ENCODE measurements at places on chromosomes 3 and 15. TPM values are rescaled to one million over a fixed set of nuclear protein-coding genes. Genes with fewer than 3 reads are reported as not detected.

DNA sequence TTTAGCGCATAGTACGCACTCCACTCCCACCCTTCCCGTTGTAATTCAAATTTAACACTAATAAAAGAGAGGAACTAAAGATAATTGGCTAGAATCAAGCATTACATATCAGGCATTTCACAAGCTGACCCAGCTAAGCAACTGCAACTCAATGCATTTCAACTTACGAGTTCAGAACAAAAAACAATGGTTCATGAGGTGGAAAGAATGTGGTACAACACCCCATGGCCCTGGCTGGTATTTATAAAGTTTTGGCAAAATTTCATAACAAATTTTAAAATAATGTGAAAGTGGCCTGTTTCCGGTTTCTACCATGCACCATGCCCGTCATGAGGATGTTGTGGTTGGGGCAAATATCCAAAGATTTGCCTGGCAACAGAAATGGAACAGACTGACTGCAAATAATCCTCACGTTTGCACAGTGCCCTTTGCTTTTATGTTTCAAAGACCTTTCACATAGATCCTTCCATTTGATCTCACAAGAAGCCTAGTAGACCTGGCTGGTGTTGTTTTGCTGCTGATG, 455.3 kb upstream of the NR2F2 start:
- H3K27ac ChIP-seq: no peak overlapping the region
- H3K27me3 ChIP-seq: no peaks in the 10 kb centered on the region
- no peak overlapping the region for H3K4me3 ChIP-seq
- no peaks in the 10 kb centered on the region for H3K36me3 ChIP-seq
- peaks cover 34% of the 10 kb centered on the region for H3K4me1 ChIP-seq
- peak; percentile 32 for DNase-seq

DNA sequence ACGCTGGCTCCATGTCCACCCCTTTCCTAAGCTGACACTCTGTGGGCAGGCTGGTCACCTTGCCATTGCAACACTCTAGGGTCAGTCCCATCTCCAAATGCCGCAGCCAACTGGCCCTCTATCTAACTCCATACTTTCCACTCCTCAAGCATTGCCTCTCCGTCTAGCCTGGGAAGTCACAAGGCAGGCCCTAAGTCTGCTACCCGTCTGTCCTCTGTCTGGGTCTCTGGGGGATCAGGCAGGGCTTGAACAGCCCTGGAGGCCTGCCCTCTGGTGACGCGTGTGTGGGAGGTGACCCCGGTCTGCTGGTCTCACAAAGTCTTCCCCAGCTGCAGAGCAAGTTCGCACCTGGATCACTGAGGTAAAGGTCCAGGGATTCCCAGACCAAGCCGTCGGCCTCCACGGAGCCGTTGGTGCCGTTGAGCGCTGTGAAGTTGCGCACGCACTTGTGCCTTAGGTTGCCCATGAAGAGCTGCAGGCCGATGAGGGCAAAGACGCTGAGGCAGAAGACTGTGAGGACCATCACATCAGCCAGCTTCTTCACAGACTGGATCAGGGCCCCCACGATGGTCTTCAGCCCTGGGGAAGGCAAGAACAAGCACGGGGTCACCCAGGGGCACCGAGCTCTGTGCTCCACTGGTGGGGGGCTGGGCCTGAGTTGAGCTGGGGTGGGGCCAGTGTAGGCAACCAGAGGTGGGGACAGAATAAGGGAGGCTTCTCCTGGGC, 39.9 kb downstream of the SCN5A start:
- H3K36me3 ChIP-seq: no peaks in the 10 kb centered on the region
- no peaks in the 10 kb centered on the region for H3K27me3 ChIP-seq
- no peak overlapping the region for H3K27ac ChIP-seq
- DNase-seq: no peak
- H3K4me3 ChIP-seq: no peak overlapping the region

DNA sequence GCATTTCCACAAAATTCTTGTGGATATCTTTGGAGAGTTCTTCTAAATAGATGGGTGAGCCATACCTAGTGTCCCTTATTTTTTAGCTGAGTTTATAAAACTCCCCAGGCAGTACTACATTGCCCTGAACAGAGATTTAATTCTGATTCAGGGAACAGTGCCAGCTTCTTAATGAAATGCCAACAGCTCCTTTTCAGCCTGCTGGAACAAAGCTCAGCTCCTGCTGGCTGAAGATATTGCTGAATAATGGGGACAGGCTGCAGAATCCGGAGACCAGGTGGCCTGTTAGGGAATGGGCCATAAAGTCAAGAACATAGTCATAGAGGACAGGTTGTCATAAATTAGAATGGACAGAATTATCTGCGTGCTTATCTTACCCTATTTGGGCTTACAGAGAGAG, 8.9 kb downstream of the HGD start:
- peaks cover 5% of the 10 kb centered on the region for H3K36me3 ChIP-seq
- DNase-seq: no peak
- H3K4me1 ChIP-seq: no peaks in the 10 kb centered on the region
- H3K27me3 ChIP-seq: no peaks in the 10 kb centered on the region
- H3K27ac ChIP-seq: no peak overlapping the region

DNA sequence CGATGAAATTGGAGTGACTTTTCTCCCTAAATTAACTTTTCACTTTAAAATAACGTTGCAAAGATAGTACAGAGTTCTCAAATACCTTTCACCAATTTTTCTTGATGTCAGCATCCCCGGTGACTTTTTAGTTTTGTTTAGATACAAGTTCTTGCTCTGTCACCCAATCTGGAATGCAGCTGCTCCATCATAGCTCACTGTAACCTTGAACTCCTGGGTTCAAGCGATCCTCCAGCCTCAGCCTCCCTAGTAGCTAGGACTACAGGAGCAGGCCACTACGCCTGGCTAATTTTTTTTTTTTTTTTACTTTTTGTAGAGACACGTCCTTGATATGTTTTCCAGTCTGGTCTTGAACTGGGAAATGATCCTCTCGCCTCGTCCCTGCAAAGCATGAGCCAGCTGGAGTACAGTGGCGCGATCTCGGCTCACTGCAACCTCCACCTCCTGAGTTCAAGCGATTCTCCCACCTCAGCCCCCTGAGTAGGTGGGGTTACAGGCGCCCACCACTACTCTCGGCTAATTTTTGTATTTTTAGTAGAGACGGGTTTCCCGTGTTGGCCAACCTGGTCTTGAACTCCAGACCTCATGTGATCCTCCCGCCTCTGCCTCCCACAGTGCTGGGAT, 747 bp downstream of the NSUN3 start:
- DNase-seq: no peak
- peaks cover 38% of the 10 kb centered on the region for H3K36me3 ChIP-seq
- H3K27me3 ChIP-seq: no peaks in the 10 kb centered on the region
- H3K4me1 ChIP-seq: peaks cover 58% of the 10 kb centered on the region
- peak overlapping the region; percentile 95 for H3K4me3 ChIP-seq

DNA sequence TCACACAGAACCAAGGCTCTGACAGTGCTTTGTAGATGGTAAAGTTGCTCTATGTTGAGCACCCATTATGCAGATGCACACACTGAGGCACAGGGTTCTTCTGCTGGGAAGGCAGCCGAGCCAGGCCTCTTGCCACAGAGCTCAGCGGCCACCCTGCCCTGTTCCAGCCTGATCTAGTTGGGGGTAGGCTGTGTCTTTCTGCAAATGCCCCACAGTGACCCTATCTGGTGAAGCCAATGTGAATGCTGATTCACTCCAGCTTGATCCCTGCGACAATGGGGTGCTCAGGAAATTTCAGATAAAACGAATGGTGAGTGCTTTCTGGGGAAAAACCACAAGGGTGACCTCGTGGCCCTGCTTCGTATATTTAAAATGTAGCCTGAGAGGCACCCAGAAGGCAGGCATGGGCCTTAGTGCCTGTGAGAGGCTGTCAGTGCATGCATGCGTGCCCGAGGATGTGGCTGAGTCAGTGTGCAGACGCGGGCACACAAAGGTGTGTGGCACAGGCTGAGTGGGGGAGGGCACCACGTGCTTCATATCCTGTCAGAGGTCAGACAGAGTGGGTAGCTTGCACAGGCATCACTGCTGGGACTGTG, 85.7 kb downstream of the ATP2B2 start:
- H3K27me3 ChIP-seq: peaks cover 6% of the 10 kb centered on the region
- peaks cover 8% of the 10 kb centered on the region for H3K4me1 ChIP-seq
- no peaks in the 10 kb centered on the region for H3K36me3 ChIP-seq
- H3K4me3 ChIP-seq: no peak overlapping the region

GRCh38 chr15:100781061-100781960, 98.3 kb upstream of the ALDH1A3 start:
- no peaks in the 10 kb centered on the region for H3K36me3 ChIP-seq
- no peak overlapping the region for H3K4me3 ChIP-seq
- H3K27me3 ChIP-seq: peaks cover 2% of the 10 kb centered on the region
- H3K27ac ChIP-seq: no peak overlapping the region
- H3K4me1 ChIP-seq: no peaks in the 10 kb centered on the region

GRCh38 chr15:40893019-40893670, 1.1 kb upstream of the VPS18 start:
- H3K4me3 ChIP-seq: no peak overlapping the region
- H3K27me3 ChIP-seq: no peaks in the 10 kb centered on the region
- DNase-seq: no peak

DNA sequence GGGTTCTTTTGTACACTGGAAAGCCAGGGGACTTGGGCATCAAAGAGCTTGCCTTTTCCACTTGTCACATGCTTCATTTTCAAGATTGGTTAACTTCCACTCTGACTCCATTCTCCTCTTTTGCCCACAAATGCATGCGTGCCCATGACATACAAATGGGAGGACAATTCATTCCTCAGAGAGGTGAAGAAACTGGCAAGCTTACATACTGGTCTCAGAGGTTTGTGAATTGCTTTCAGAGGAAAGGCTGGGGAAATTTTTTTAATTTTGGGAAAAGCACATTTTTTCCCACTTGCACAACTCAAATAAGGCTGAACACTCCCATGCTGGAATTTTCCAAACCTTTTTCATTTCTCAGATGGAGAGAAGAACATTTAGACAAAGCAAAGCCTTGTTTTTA, 20.9 kb upstream of the AMOTL2 start:
- no peak overlapping the region for H3K4me3 ChIP-seq
- H3K4me1 ChIP-seq: no peaks in the 10 kb centered on the region
- DNase-seq: no peak
- H3K27me3 ChIP-seq: peaks cover 22% of the 10 kb centered on the region

GRCh38 chr3:111227216-111227615, 155.6 kb downstream of the NECTIN3 start:
- H3K36me3 ChIP-seq: peaks cover 1% of the 10 kb centered on the region
- DNase-seq: no peak
- H3K4me3 ChIP-seq: no peak overlapping the region
- H3K27ac ChIP-seq: no peak overlapping the region

- no peak overlapping the region for H3K4me3 ChIP-seq
- no peaks in the 10 kb centered on the region for H3K4me1 ChIP-seq
Observed at GRCh38 chr15:33985287-33985686, 17.0 kb downstream of the CHRM5 start.

GRCh38 chr3:113629584-113630421, 66.6 kb downstream of the USF3 start:
- H3K27ac ChIP-seq: peak overlapping the region; percentile 12
- H3K4me3 ChIP-seq: no peak overlapping the region
- peaks cover 6% of the 10 kb centered on the region for H3K36me3 ChIP-seq
- no peaks in the 10 kb centered on the region for H3K4me1 ChIP-seq

- H3K4me3 ChIP-seq: no peak overlapping the region
- H3K36me3 ChIP-seq: no peaks in the 10 kb centered on the region
- H3K27me3 ChIP-seq: no peaks in the 10 kb centered on the region
- no peaks in the 10 kb centered on the region for H3K4me1 ChIP-seq
Observed at GRCh38 chr15:63072023-63072650, 29.6 kb downstream of the TPM1 start.

DNA sequence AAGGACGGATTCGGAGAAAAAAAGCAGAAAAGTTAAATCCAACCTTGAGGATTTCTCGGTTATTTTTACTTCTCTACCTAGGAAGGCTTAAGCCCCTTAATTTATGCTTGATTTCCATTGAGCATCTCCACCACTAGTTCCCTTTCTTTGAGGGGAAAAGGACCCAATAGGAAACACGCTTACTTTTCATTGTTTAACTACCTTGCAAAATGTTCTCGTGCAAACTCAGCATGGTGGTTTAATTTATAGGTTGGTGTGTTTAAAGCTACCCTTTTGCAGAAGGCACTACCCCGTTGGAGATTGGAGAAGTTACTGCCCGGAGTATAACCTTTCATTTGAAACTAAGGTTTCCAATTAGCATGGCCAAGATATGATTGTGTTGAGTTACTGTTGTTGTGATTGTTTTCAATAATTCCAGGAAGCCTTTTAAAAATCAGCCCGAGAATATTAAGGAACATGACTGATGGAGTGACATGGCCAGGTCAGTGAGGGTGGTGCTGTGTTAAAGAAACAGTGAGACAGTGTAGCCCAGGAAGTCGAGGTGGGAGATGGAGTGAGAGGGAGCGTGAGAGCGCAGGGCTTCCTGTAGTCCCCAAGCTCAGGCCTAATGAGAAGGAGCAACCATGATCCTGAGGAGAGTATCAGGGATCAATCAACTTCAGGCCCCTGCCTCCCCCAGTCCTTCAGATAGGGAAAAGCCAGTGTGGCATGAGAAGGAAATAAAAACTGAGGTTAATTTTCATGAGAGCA, 76.6 kb downstream of the AQP9 start:
- H3K4me3 ChIP-seq: no peak overlapping the region
- H3K36me3 ChIP-seq: no peaks in the 10 kb centered on the region
- no peak for DNase-seq
- H3K27ac ChIP-seq: no peak overlapping the region
- no peaks in the 10 kb centered on the region for H3K4me1 ChIP-seq

DNA sequence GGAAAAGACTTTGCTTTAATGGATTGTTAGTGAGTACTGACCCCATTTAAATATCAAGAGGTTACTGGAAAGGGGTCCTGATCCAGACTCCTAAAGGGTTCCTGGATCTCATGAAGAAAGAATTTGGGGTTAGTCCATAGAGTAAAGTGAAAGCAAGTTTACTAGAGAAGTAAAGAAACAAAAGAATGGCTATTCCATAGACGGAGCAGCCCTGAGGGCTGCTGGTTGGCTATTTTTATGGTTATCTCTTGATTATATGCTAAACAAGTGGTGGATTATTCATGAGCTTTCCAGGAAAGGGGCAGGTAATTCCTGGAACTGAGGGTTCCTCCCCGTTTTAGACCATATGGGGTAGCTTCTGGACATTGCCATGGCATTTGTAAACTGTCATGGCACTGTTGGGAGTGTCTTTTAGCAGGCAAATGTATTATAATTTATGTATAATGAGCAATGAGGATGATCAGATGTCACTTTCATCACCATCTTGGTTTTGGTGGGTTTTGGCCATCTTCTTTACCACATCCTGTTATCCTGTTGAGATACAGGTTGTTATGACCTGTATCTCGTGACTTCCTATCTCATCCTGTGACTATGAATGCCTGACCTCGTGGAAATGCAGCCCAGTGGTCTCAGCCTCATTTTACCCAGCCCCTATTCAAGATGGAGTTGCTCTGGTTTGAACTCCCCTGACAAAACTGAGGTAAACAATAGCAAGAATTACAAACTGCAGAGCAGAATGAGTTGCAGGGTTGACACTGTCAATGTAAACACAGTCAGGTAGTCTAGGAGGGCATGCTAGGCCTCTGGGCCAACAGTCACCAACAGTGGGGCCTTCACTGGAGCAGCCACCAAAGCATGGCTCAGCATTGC, 10.3 kb upstream of the GPR160 start:
- peaks cover 2% of the 10 kb centered on the region for H3K36me3 ChIP-seq
- H3K4me3 ChIP-seq: no peak overlapping the region
- H3K27me3 ChIP-seq: no peaks in the 10 kb centered on the region
- peaks cover 34% of the 10 kb centered on the region for H3K4me1 ChIP-seq
- DNase-seq: peak; percentile 67

GRCh38 chr3:172397716-172398405, 50.4 kb downstream of the GHSR start:
- no peaks in the 10 kb centered on the region for H3K4me1 ChIP-seq
- H3K27ac ChIP-seq: no peak overlapping the region
- DNase-seq: no peak
- peaks cover 38% of the 10 kb centered on the region for H3K36me3 ChIP-seq
- H3K4me3 ChIP-seq: no peak overlapping the region

TMIE gene
- total RNA-seq: 1.2 TPM

SPTBN5 gene
- 0.17 TPM for total RNA-seq

CFAP100 gene
- not detected for total RNA-seq

UBL7 gene
- 47.0 TPM for total RNA-seq

IGSF11 gene
- total RNA-seq: 0.07 TPM

ETV5 gene
- total RNA-seq: 1.5 TPM

CCDC54 gene
- not detected for total RNA-seq

SNAP23 gene
- 34.5 TPM for total RNA-seq
